ENCODE measurements at places on chromosomes 6 and 20.

DNA sequence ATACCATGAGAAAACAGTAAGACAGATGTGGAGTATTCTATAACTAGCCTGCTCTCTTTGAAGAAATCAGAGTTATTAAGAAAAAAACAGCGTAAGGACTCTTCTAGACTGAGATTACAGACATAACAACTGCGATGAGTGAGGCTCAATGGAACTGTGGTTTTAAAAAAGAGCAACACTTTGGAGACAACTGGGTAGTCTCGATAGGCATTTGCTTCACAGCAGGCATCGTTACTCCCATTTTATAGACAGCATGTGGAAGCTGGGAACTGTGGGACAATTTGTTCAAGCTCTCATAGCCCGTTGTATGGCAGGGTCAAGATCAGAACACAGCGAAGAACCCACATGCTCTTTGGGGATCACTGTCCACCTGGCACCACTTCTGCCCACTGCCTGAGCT is 4.6 kb downstream of the FKBP1A start:
- DNase-seq: no peak

- no peak for DNase-seq
Measured at GRCh38 chr6:11492464-11493290, 44.9 kb upstream of the TMEM170B start.

DNA sequence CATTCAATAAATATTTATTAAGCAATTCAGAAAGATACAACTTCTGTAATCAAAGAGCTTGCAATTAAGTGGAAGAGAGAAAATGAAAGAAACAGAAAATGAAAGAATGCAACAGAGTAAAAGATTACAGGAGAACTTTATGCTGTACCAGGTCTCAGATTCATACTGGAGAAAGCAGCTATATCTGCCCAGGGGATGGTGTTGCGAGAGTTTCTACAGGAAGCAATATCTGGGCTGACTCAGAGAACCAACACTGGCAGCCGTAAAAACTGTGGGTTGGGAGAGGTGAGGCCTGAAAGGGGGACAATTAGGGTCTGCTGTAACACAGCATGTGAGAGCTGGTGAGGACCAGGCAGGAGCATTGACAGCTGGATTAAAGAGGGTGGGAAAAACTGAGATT is 256.7 kb upstream of the TCF21 start:
- DNase-seq: peak; percentile 59

GRCh38 chr6:26305641-26305969 is 59.4 kb upstream of the BTN3A2 start:
- no peak for DNase-seq

DNA sequence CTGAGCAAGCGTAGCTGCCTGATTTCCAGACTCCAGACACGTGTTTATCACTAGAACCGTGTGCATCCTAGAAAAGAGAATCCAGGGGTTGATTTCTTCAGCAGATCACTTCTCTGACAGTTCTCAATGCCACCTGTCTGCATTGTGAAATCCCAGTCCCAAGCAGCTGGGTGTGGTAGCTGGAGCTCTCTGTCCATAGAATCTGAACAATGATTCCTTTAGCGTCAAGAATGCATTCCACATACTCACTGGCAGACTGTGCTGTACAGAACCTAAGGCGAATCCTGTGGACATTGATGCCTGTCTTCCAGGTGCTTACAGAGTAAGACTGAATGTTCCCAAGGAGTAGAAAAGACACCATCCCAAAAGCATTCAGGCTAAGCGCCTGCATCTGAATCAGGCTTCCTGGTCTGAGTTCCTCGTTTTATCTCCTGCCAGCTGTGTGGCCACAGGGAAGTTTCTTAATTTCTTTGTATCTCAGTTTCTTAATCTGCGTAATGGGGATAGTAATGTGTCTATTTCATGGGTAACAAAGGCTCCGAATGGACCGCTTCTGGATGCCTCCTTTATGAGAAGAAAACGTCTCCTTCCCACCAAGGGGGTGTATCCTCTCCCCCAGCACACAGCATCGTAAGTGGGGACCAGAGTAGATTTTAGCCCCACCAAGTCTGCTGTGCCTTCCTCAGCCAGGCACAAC is 10.4 kb upstream of the TRAF3IP2 start:
- peak; percentile 59 for DNase-seq

DNA sequence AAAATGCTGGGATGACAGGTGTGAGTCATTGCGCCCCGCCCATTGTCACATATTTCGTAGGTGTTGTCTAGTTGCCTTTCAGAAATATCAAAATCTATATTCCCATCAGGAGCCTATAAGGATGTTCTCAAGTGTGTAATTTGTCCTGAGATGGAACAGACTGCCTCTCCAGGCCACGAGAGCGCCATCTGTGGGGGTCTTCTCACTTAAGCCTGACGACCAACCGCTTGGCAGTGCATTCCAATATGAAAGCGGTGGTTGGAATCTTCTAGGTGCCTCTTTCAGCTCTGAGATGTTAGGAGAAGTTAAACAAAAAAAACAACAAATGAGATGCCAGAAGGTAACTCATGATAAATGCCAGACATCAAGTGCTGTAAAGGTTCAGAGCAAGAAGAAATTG is 488.5 kb downstream of the QKI start:
- no peak for DNase-seq

- no peak for DNase-seq
Measured at GRCh38 chr6:35498422-35499067, 1.7 kb upstream of the TEAD3 start.

DNA sequence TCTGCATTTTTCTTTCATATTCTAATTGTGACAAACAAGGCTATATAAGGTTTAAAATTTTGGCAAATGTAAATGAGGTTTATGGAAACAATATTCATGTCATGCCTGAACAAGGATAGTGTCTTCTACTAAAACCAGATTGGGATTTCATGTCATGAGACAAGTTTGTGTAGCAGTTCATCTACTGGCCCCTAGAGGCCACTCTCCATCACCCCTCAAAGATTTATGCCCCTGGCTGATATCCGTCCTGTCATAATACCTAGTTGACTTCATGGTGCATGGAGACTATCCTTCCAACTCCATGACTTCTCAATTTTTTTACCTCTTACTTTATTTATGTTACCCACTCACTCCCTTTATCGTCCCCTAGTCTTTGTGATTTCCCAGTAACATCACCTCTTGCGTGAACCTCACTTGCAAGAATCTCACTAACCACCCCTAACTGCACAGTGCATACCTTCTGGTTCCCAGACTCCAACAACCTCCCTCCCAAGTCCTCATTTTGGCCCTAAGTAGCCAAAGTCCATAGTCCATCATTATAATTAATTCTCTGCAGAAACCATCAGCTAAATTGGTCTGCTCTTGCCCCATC is 179.8 kb downstream of the TASP1 start:
- peak; percentile 65 for DNase-seq

GRCh38 chr6:26436018-26436417 is 4.3 kb upstream of the BTN3A3 start:
- no peak for DNase-seq

DNA sequence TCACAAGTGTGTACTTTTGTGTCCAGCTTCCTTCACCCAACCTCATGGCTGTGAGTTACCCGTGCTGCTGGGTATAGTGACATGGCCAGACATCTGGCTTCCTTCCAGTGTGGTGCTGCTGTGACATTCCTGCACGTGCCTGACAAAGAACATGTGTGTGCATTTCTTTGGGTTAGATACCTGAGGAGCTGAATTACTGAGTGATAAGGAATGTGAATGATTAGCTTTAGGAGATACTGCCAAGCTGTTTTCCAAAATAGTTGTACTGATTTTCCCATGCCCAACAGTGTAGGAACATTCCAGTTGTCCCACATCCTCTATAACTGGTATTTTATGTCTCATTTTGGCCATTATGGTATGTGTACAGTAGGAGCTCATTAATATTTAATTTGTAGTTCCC is 132.5 kb downstream of the PREX1 start:
- DNase-seq: no peak

DNA sequence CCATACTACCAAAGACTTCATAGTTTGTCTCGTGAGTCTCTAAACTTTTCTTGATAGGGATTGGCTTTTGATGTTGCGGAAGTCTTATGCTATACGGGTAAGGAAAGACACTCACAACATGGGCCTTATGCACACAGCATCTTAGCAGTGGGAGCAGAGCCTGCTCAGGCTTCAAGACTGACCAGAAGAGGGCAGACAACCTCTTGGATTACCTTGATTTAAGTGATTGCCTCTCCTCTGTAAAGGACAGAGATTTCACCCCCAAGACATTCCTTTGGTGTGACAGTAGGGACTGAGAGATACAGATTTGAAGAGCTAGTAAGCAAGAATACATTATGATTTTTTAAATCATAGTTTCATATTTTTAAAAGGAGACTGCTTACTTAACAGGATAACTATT is 71.0 kb upstream of the SAMD3 start:
- DNase-seq: peak; percentile 70

DNA sequence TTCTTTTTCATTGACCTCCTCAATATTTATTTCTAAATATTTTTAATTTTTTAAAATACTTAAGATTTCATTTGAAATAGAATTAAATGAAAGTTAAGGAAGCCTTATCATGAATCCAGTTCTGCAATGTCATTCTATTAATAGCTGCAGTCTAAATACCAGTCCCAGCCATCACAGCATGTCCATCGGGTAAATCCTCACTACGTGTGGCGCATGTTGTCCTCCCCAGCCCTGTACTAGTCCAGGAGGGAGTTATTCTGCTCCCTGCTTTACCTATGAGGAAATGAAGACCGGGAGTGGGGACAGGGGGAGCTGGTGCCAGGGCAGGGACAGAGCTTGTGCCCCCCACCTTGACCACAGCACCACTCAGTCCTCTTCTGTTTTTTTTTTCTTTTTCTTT is 125.1 kb upstream of the QKI start:
- no peak for DNase-seq

GRCh38 chr6:78554341-78554740 is 313.0 kb upstream of the IRAK1BP1 start:
- DNase-seq: no peak

DNA sequence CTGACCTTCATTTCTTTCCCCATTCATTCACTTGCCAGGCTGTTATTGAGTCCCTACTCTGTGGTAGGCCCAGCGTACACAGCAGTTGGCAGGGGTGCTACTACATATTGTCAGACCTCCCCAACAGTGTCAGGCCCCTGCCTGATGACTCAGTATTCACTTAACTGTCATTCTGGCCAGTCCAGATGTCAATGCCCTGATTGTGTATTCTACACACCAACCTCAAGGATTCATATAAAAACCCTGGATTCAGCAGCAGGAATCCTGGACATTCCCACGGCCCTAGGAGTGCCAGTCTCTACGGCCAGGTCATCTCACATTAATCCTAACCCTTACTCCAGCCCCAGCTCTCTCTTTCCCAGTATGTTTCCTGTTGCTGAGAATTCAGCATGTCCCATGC is 151.5 kb downstream of the TASP1 start:
- no peak for DNase-seq

GRCh38 chr6:92047152-92047850 is 1372.1 kb downstream of the EPHA7 start:
- no peak for DNase-seq

DNA sequence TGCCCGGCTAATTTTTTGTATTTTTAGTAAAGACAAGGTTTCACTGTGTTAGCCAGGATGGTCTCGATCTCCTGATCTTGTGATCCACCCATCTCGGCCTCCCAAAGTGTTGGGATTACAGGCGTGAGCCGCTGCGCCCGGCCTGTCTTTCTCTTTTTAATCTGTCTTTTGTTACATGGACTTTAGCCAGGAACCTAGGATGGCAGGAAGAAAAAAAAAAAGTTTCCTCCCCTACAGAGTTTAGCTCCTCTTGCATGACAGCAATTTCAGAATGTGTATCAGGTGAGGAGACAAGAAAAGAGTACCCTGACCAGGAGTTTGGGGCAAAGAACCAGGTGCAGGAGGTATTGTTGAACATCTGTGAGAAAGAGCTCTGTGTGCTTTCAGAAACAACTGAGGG is 21.4 kb upstream of the TXLNB start:
- DNase-seq: no peak

- no peak for DNase-seq
Measured at GRCh38 chr6:31268836-31269235, 3.1 kb downstream of the HLA-C start.

GRCh38 chr6:162344646-162345010 is 382.9 kb downstream of the PRKN start:
- DNase-seq: no peak

GRCh38 chr20:26276554-26277210 is 580.0 kb upstream of the ZNF337 start:
- peak; percentile 1 for DNase-seq

DNA sequence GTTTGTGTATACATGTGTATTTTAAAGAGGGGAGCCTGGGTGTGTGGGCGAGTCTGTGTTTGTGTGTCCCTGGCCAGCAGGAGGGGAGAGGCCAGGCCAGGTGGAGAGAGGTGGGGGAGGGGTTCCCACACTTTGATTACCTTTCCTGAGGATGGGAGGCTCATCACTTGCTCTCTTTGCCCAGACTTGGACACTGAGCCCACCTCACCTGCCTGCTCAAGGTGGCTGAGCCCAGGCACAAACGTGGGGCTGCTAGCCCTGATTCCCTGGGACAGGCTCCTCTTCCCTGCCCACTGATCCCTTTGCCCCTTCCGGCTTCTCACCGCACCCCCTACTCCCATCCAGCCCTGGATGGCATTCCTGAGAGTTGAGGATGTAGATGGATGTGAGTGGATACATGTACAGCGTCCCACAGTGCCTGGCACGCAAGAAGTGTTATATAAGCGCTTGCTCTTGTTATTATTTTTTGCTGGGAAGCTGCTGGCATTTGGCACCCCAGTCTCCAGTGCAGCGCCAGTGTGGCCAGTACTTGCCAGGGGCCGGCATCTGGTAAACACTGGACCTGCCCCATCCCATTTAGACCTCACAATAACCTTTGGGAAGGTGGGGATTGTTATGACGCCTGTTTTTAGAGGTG is 2.7 kb downstream of the CEBPB start:
- no peak for DNase-seq

GRCh38 chr6:130749402-130749801 is 77.8 kb upstream of the SMLR1 start:
- no peak for DNase-seq

GRCh38 chr6:22327881-22328280 is 31.0 kb upstream of the PRL start:
- DNase-seq: no peak

GRCh38 chr6:48073976-48074767 is 36.8 kb downstream of the PTCHD4 start:
- DNase-seq: no peak

DNA sequence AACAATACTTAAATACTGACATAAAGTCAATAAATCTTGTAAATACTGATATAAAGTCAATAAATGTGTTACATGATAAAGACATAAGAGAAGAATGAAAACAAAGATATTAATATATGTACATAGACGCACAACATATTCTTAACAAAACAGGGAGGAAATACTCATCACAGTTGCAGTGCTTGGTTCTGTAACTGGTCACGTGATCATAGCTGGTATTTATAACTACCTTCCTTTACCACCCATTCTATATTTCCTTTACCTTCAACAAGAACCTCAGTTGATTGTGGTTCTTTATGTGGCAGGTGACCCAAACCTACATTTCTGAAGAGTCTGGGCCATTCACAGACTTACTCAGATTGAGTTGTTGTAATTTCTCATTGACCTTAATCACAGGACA is 131.6 kb downstream of the SGK1 start:
- DNase-seq: no peak

GRCh38 chr6:23448281-23448680 is 677.7 kb upstream of the NRSN1 start:
- DNase-seq: no peak

Measured in epithelial cell of esophagus (primary cell).